ENCODE measurements at places on chromosomes 16 and 17.

DNA sequence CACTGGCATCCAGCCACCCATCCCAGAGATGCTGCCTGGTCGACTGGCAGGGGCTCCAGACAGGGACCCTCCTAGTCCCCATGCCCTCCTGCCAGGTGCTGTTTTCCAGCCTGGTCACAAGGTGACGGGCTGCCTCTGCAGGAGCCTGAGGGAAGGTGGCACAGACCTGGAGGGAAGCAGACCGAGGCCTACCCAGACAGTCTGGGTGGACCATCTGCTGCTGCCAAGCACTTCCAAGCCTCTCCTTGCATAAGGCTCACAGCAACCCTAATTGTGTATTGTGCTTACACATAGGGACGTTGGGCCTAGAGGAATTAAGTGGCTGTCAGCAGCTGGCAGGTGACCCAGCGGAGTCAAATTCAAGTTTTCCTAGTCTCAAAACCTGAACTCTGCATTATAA is 90.1 kb upstream of the KCNJ18 start:
- DNase-seq = no peak

- no peak for DNase-seq
These were observed 74.1 kb downstream of the WNT3 start for GRCh38 chr17:46744441-46744840.

- no peak for DNase-seq
These were observed 29.0 kb downstream of the GLG1 start for GRCh38 chr16:74577882-74578366.

DNA sequence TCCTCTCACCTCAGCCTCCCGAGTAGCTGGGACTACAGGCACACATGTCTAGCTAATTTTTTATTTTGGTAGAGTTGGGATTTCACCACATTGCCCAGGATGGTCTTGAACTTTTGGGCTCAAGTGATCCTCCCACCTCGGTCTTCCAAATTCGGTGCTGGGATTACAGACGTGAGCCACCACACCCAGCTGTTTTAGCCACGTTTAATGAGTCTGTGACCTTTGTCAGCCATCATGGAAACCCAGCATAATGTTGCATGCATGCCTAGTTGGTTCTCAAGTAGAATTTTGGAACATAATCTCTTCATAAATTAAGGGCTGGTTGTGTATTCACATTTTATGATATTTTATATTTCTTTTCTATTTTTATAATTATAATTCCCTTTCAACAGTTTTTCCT is 42.0 kb downstream of the GOSR1 start:
- DNase-seq = no peak

DNA sequence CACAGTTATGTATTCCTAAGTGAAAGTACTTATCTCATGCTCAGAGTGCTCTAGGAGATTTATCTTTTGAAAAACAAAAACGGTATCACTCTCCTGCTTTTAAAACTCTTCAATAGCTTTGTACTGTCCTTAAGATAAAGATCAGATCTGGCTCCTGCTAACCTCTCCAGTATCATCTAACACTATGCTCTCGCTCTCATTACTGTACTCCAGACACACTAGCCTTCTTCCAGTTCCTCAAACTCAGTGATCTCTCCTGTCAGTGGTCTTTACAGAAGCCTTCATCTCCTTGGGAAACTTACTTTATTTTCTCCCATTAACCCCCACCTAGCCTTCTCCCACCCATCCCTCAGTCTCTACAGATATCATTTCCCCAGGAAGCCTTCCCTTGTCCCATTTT is 10.1 kb downstream of the ULK2 start:
- DNase-seq = no peak

DNA sequence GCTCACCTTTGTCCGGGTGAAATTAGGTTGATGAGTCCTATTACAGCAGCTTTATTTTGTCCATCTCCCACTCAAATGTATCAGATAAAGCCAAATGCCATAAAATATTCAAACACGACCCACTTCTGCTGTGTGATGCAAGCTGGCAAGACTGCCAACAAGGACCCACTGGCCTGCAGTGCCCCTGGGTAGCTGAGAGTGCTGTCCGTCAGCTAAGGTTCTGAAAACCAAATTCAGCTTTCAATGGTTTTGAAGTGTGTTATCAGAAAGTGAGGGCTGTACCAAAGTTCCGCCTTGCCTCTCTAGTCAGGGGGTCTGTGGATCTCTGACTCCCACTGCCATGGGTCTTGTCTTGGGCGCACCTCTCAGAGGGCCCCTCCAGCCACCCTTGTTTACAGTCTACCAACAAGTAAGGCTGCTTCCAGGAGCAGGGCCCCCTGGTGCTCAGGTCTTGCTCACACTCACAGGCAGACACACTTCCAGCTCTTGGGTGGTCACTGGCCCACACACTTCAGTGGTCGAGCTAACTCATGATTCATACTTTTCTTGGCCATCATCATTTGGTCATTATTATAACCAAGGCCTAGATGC is 10.5 kb upstream of the CCDC182 start:
- no peak for DNase-seq

GRCh38 chr17:15262291-15263205 is 2.6 kb downstream of the PMP22 start:
- peak; percentile 76 for DNase-seq

DNA sequence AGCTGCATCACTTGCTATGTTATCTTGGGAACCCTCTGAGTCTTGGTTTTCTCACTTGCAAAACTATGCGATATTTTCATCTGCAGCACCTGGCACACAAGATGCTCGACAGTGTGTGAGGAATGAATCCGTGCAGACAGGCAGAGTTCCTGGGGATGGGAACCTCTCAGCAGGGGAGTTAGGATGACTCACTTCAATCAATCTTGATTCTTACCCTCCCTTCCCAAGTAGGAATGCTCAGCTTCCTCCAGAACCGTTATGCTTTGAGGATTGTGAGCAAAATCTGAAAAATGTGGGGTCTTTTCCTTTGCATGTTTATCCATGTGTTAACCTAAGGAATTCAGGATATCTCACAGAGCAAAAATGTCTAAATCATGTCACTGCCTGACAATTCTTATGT is 68.9 kb upstream of the HNF1B start:
- no peak for DNase-seq

GRCh38 chr17:34720760-34721159 is 141.4 kb downstream of the TMEM132E start:
- no peak for DNase-seq

- DNase-seq = no peak
These were observed 26.1 kb downstream of the TOM1L2 start for GRCh38 chr17:17946093-17946492.

GRCh38 chr17:48499248-48499647 is 31.6 kb downstream of the HOXB1 start:
- no peak for DNase-seq

DNA sequence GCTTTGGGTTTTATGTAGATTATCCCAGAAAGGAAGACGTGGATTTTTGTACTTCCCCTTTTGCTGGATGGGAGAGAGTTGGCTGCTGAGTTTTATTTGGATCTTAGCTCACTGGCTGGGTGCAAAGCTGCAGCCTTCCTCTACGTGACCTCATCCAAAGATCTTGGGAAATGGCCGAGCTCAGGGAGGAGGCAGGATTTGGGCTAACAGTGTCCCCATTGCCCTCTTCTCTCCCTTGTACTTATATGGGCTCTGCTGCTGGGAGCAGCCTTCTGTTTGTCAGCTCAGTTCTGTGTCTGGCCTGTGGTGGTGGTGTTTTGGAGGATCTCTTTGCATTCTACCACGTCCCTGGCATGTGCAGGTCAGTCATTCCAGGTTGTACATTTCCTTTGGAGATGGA is 2.0 kb downstream of the AOC3 start:
- no peak for DNase-seq

DNA sequence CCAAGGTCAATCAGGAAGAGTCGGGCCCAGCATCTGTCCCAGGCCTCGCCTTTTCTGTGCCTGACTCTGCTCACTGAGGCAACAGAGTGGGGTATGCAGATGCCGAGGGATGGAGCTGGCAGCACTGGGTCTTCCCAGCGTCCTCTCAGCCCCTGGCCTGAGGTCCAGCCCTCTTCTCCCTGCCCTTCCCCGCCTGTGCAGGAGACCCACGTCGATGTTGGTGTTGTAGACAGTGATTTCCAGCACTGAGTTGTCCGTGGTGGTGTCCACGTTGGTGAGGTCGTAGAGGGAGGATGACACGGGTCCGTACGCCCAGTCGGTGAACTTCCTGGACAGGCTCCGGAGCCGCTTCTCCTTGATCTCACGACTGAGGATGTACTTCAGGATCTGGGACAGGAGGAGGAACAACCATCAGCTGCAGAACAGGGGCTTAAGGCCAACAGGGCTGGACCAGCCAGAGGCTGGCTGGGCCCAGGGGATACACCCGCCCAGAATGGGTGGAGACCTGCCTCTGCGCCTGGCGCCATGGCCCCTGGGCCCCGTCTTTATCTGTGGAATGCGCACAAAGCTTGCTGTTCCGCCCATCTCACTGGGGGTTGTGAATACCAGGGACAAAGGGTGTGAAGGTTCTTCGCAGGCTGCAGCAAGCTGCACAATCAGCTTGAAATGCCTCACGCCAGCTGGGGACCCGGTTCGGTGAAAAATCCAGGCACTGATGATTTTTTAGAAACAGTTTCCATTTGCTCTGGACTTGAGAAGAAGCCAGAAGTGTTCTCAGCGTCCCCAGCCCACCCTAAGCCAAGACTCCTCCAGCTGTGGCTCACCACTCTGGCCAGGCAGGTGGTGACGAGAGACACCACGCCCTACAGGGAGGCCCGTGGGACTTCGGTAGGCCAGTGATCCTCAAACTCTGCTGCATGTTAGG is 27.5 kb downstream of the TRPV3 start:
- DNase-seq = peak; percentile 73

- no peak for DNase-seq
These were observed at the start of gene MT1G for GRCh38 chr16:56667581-56668571. MT1G (minus strand) TSS chr16:56668065; CDS start chr16:56667993, 72 bp downstream.

GRCh38 chr16:56801762-56802161 is 63.2 kb upstream of the SLC12A3 start:
- DNase-seq = no peak
